ENCODE measurements at places on chromosomes 12 and 14.

DNA sequence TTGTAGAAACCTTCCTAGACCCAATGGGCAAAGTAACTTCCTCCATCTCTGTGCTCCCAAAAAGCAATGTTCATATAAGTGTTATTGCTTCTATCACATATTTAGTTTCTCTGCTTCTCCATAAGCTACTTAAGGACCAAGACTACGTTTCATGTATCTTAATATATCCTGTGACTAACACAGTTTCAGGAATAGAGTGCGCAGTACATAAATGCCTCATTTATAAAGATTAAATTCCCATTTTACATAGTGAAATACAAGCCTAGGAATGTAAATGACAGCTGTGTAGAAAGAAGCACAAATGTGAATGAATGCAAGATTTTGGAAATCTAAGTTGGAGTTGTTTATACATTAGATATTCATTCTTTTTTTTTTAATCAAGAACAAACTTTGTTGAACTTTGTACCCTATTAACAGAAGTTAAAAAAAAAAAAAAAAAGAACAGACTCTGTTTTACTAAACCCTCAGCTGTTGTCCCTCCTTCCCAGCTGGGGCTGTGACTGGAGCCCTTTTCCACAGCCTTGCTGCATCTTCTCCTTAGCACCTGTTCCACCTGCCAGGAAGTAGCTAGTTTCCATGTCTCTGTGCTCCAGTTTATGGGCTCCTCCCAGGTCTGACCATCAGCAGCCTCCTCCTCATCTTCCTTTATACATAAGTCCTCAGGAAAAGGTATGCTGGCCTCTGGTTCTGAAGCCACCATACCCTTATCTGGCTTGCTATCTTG lies 7.0 kb upstream of the METTL17 start:
- DNase-seq: no peak

DNA sequence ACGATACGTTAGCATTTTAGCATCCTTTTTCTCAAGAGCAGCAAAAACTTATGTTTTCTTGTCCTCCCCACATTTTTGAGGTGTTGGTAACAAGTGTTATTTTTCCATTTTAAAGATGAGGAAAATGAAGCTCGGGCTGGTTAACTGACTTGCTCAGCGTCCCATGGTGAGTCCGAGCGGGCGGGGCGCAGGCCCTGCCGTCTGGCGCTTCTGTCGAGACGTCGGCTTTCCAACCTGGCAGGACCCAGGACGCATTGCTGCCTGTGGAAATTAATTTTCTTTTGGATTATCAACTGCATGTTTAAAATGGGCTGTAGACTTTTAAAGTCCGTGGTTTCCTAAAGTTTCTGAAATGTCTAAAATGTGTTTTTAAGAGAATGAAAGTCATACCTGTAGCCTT lies 30.4 kb downstream of the XRCC3 start:
- no peak for DNase-seq

- no peak for DNase-seq
Observed at GRCh38 chr12:25395227-25395626, 144.5 kb upstream of the KRAS start.

GRCh38 chr12:100699209-100699608 lies 95.4 kb upstream of the ANO4 start:
- no peak for DNase-seq

Data from stimulated activated CD8-positive, alpha-beta memory T cell treated with anti-CD3 and anti-CD28 coated beads, Interleukin-12 subunit alpha, Interleukin-12 subunit beta, amount 100 ng/mL, for 4 hours (primary cell).